CD14-positive monocyte (primary cell): ENCODE measurements at places on chromosomes 11 and 22. TPM values are rescaled to one million over a fixed set of nuclear protein-coding genes. Genes with fewer than 3 reads are reported as not detected.

DNA sequence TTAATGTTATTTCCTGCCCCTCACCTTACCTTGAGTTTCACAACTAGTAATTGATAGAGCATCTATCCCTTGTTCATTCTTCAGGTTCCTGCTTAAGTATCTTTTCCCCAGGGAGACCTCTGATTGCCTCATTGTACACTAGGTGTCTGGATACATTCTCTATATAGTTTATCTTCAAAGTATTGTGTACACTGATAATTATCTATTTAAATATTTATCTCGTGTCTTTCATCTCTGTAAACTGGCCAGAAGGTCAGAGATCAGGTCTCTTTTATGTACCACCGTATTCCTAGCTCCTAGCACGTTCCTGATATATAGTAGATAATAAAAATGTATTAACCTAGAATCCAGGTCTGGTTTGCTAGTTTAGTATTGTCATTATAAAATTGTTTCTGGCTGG is 6.4 kb downstream of the TMEM126B start:
- DNase-seq, result no peak

- no peak for DNase-seq
Measured at GRCh38 chr11:57597461-57597915, at the start of gene SERPING1. Gene SERPING1, plus strand, starts transcription at chr11:57597685. Its CDS starts 586 bp downstream, at chr11:57598271.

DNA sequence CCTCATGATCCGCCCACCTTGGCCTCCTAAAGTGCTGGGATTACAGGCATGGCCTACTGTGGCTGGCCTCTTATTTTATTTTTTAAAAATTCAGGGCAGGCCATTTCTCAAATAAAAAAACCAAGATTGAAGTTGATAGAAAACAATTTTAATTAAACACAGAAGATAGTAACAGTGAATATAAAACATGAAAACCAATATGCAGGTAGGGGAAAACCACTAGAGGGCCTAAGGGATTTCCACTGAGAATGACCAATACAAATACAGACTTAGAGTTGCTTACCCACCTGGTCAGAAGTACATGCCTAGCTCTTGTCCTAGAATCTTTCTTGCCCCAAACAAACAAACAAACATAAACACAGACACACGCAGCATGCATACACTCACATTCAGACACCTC is 1.7 kb upstream of the RTCB start:
- no peak for DNase-seq

GRCh38 chr11:118740892-118741291 is 50.1 kb downstream of the DDX6 start:
- DNase-seq, result no peak

GRCh38 chr11:106493751-106494150 is 416.3 kb downstream of the AASDHPPT start:
- DNase-seq, result no peak

The DNAJB7 gene
- polyA plus RNA-seq, result not detected
